ENCODE measurements at places on chromosomes 4 and X.
A peak's percentile ranks its signal among the peaks of the same experiment; 100 is the strongest.

- no peak for ATAC-seq
Observed at GRCh38 chr4:78570117-78570516, 18.5 kb downstream of the ANXA3 start.

DNA sequence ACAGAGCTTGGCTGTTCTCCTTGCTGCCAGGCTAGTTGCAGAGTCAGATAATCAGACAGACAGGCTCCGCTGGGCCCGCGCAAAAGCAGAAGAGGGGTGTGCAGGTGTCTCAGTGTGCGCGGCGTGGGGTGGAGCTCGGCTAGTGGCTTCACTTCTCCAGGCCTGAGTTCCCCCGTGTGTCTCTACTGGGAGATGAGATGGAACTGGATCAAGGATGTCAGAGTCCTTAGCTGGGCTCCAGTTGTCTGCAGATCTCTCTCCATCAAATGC, 21.1 kb downstream of the HTRA3 start:
- ATAC-seq, result no peak

- ATAC-seq, result no peak
Observed at GRCh38 chr4:147398556-147398955, 82.3 kb upstream of the EDNRA start.

DNA sequence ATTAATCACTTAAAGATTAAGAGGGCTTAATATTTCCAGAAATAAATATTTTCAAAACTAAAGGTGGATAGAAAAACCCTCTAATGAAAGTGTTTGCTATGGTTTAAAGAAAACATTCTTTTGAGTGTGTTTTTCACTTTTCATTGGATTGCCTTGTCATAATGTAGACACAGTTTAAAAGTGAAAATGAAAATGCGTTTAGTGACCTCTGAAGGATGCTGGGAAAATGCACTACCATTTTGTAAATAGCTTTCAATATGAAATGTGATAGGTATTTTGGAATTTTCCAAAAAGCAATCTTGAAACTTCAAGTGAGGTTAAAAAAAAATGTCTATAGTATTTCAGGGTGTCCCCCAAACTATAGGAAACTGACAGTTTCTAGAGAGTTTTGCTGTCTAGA, 642.2 kb downstream of the C4orf33 start:
- no peak for ATAC-seq

DNA sequence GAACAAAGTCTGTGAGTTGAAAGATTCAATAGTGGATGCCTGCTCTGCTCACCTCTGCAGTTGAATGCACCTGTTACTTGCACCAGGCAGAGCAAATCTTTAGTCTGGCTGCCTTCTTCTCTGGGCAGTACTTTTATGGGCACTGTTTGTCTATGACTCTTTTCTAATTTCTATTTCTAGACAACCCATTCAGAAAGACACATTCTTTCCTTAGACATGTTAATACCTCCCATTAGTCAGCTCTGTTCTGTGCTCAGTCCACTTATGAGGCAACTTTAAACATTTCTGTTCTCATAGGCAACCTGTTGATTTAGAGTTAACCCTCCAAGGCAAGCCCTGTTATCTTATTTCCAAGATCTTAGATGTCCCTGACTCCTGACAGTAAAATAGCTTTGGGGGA, 108.9 kb downstream of the SYNPO2 start:
- peak; percentile 33 for ATAC-seq

- no peak for ATAC-seq
Observed at GRCh38 chr4:108141213-108141950, 27.4 kb downstream of the LEF1 start.

GRCh38 chrX:129997086-129997485, 14.7 kb downstream of the BCORL1 start:
- ATAC-seq, result no peak

GRCh38 chr4:176425035-176425434, 105.3 kb downstream of the SPCS3 start:
- no peak for ATAC-seq

DNA sequence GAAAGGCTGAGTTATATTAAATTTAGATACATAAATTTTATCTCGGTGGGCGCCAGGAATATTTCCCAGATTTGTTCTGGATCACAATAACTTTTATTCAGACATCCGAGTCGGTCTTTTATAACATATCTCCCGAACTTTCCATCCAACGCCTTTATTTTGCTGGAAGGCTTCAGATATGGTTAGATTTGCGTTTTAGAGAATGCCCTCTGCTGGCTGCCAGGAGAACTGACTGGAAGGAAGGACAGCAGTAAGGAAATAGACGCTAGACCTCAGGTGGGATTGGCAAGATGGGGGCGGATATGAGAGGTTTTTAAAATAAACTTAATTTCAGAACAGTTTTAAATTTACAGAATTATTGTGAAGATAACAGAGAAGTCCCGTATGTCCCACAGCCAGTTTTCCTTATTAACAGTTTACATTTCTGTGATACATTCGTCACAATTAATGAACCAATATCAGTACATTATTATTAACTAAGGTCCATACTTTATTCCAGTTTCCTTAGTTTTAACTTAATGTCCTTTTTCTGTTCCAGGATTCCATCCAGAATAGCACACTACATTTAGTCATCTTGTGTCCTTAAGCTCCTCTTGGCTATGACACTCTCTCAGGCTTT, 4.6 kb upstream of the KANTR start:
- peak; percentile 46 for ATAC-seq

- ATAC-seq, result peak; percentile 90
Observed at GRCh38 chrX:23694606-23695005, 27.3 kb downstream of the PRDX4 start.

DNA sequence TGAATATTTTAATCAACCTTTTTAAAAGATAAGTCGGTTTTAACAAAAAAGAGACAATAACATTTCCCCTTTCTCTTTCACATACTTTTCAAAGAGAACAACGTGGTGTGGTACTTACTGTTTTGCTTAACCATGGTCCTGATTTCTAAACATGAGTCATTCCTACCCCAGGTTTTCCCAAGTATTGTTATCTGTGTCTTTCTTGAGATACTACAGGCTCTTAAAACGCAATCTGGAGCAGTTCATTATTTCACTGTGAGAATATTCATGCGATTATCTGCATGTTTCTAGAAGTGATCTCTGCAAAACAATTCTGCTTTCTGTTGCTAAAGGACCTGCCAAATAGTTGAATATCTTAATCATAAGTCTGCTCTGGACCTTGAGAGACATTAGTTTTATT, 127.3 kb downstream of the TENM3 start:
- ATAC-seq, result no peak

GRCh38 chr4:141306331-141306730, 85.6 kb downstream of the ZNF330 start:
- ATAC-seq, result no peak

DNA sequence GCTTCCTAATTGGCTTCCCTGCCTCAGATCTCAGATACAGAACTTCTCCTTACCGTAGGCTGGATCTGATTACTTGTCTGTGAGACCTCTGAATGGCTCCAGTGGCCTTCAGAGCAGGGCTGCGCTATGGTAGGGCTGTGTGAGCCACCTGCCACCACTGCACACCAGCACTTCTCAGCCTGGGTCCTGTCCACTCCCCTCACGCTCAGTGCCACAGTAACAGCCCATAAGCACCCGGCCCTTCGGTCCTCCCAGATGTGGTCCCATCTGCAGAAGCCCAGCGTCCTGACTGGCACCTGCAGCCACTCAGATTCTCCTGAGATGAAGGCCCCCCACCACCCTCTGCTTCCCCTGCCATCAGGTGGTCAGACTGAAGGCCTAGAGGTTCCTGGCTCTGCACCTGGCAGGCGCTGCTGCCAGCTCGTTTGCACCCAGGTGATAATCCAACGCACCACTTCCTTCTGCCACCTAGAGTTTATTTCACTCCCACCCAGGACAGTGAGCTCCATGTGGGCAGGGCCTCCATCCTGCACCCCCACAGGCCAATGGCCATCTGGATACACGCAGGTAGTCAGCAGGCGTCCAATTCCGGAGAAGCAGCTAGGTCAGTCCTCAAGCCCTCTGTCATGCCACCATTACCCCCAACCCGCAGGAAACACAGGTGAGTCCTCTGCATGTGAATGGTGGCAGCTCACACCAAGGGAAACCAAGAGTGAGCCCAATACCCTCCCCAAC, 5.4 kb downstream of the WDR1 start:
- ATAC-seq, result no peak

DNA sequence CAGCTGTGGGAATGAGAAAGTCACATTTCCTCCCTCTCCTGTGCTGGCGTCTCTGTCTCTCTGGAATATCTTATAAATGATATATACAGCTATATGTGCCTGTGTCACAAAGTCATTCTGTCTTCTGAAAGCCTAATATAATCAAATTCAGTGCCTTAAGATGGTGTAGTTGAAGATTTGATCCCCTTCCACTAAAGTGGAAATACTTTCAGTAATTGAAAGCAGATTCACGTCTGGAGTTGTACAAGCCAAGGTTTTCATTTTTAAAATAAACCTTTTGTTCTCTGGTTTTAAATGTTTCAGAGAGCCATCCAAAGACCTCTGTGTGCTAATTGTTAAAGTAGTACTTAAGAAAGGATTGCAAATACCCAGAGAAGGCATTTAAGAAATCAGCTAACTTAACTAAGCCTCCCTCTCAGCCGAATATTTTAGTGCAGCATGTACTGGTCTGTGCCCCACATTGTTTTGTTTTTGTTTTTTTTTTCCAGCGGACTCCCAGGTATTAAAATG, 206.8 kb downstream of the TENM3 start:
- peak; percentile 14 for ATAC-seq

DNA sequence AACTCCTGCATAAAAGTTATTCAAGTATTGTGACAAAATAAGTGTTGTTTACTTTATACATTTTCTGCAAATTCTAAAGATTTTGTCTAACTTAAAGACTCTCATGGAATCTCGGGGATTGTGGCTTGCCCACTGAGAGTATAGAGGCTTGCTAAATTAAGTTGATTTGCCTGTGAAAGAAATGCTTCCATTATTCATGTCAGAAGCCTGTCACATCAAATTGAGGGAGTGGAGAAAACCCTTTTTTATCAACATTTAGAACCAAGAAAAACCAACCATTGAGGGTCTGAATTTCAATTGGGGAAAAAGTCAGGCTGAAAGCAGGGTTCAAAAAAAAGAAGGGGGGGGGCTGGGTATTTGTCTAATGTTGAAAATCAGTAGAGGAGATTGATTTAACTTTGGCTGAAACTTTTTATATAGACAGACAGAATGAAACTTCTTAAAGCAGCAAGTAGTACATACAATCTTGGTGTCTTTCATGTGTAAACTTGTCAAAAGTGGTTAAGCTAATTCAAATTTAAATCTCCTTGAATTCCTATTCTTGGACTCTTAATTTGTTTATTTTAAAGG, 144.8 kb upstream of the CXorf66 start:
- no peak for ATAC-seq

GRCh38 chr4:47065051-47065481, 33.7 kb downstream of the GABRB1 start:
- no peak for ATAC-seq

GRCh38 chr4:95268819-95269565, 279.8 kb downstream of the UNC5C start:
- ATAC-seq, result no peak

- peak; percentile 75 for ATAC-seq
Observed at GRCh38 chrX:140091125-140091886, 126.0 kb upstream of the CXorf66 start.

DNA sequence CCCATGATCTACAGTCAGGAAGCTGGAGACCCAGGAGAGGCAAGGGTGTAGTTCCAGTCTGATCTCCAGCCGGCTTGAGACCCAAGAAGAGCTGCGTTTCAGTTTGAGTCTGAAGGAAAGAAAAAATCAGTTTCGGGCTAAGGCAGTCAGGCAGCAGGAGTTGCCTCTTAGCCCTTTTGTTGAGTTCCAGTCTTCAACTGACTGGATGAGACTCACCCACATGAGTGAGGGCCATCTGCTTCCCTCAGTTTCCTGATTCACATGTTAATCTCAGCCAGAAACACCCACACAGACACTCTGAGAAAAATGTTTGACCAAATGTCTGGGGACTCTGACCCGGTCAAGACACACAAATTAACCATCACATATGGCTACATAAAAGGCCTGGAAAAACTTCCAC, 73.6 kb upstream of the ELOVL6 start:
- ATAC-seq, result no peak

GRCh38 chrX:40878766-40879165, 143.4 kb upstream of the MED14 start:
- no peak for ATAC-seq

DNA sequence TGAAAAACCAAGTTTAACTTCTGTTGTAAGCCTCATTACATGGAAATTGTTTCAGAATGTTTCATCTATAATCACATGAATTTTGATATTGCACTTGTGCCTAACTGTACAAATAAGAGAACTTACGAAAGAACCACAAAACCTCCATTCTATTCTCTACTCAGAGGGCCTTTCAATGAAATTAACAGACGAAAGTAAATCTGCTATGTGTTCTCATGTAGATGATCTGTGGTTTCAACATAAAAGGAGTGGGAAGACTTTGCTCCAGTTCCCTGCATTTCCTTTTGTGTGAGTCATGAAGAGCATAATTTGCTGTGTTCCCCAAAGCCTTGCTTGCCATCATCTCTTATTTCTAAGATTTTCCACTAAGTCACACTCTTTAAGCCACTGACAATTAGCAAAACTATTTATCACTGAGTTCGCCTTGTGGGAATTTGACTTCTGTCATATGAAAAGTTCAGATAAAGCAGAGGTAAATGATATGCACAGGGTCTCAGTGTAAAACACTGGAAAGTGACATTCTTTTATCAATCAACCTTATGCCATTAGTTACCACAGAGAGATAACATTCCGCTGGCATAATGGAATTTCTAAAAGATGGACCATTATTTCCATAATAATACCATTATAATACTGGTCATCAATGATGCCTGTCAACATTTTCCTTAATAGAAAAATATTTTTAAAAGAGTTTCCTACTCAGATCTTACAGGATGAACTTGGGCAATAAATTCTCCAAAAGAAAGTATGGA, 329.8 kb downstream of the NR3C2 start:
- ATAC-seq, result peak; percentile 54

DNA sequence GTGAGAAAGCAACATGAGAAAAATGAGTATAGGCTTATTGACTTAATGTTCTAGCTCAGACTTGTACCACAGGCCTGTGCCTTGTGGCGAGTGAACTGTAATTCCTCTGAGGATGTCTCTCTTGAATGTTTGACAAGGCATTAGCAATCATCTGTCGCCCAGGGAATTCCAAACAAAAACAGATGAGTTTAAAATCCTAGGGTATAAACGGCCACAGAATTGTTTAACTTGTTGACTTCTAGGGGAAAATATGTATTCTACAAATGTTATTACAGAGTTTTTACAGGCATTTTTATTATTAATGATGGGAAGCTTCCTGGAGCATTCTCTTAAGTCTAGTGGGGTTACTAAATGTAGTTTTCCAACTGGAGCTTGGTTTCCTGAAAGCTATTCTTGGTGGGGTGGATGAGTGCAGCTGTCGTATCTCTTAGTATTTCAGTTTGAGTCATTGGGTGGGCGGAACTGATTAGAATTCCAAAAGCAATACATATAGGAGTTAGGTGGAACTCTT, 40.6 kb downstream of the ARHGAP10 start:
- peak; percentile 86 for ATAC-seq

- ATAC-seq, result no peak
Observed at GRCh38 chr4:89324671-89325070, 17.1 kb upstream of the GPRIN3 start.

- ATAC-seq, result peak; percentile 56
Observed at GRCh38 chr4:7938609-7939376, 868 bp downstream of the AFAP1 start.

GRCh38 chr4:182404376-182404775, 161.2 kb downstream of the TENM3 start:
- no peak for ATAC-seq
